B cell (primary cell): ENCODE measurements at places on chromosomes 7 and 10. TPM values are rescaled to one million over a fixed set of nuclear protein-coding genes. Genes with fewer than 3 reads are reported as not detected.

GRCh38 chr7:138542183-138542582 lies 82.1 kb downstream of the TRIM24 start:
- peaks cover 42% of the 10 kb centered on the region for H3K36me3 ChIP-seq
- H3K27me3 ChIP-seq: no peaks in the 10 kb centered on the region
- no peak overlapping the region for H3K4me3 ChIP-seq

DNA sequence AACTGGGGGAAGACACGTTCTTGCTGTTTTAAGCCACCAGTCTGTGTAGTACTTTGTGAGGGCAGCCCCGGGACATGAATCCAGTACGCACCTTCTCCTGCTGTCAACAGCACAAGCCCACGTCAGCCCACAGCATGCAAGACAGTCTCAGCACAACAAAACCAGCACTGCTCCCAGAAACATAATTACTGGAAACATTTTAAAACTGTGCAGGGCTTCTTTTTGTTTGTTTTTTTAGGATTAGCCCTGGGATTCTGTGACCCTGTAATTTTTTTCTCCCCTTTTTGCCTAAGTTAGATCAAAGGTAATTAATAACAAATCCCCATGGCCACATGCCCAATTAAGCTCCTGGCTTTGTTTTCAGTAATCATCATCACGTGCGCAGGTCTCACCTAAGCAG lies 87.5 kb downstream of the VOPP1 start:
- no peak for DNase-seq
- H3K4me3 ChIP-seq: no peak overlapping the region
- no peak overlapping the region for H3K27ac ChIP-seq
- H3K4me1 ChIP-seq: no peaks in the 10 kb centered on the region
- peaks cover 64% of the 10 kb centered on the region for H3K36me3 ChIP-seq

- H3K36me3 ChIP-seq: no peaks in the 10 kb centered on the region
- H3K4me1 ChIP-seq: no peaks in the 10 kb centered on the region
- no peak for DNase-seq
Observed at GRCh38 chr7:22601408-22601807, 101.4 kb upstream of the STEAP1B start.

DNA sequence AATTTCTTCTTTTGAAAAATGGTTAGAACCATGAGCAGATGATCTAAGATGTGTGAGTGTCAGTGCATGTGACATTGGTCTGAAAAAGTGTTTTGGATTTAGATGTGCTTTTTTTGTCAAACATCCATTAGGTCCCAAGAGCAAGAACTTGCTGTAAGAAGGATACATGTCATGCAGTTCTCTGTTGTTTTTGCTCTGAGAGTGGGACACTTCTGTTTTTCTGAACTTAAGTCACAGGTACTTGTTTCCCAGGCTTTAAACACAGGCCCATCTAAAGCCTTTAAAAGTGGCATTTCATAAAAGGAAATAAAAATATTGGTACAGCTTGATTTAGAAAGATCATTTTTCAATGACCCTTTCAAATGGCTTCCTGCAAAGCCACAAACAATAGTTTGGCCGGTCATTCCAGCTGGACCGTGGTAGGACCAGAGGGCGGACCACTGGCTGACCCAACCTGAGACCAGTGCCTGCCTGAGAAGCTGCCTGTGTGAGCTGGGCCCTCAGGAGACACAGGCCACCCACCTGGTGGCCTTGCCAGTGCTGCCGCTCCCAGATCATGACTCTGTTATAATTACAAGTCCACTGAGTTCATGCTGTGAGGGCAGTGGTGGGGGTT lies 92.7 kb downstream of the EEPD1 start:
- no peak overlapping the region for H3K4me3 ChIP-seq
- no peaks in the 10 kb centered on the region for H3K27me3 ChIP-seq
- H3K27ac ChIP-seq: no peak overlapping the region
- no peak for DNase-seq
- H3K36me3 ChIP-seq: no peaks in the 10 kb centered on the region

- H3K36me3 ChIP-seq: no peaks in the 10 kb centered on the region
- H3K4me3 ChIP-seq: no peak overlapping the region
- DNase-seq: no peak
- no peaks in the 10 kb centered on the region for H3K4me1 ChIP-seq
Observed at GRCh38 chr10:34507217-34507616, 307.9 kb downstream of the PARD3 start.

DNA sequence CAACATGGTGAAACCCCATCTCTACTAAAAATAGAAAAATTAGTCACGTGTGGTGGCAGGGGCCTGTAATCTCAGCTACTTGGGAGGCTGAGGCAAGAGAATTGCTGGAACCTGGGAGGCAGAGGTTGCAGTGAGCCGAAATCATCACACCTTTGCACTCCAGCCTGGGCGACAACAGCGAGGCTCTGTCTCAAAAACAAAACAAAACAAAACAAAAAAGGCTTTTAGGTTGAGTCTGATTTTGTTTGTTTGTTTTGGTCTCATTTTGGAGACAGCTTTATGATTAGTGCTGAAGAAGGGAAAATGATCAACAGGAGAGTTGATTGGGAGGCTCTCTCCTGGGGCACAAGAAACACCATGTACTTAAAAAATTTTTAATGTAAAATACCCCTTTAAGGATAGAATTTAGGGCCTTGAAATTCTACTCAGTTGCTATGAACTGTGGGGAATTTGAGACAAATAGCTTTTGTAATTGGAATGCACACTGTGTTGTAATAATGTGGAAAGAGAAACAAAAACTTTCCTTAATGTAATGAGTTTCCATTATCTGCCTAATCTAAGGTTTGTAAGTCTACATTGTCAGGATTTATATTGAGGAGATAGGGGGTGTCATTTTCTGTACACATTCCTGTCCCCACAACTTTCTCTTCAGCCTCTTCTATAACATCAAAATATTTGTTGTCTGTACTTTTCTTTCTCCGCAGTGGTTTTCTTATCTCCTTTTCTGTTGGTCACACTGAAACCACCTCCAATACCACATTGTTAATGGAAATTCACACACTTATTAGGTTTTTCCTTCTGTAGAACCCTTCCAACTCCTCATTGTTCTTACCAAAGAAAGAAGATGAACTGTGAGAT lies 41.3 kb downstream of the ARID5B start:
- H3K4me1 ChIP-seq: peaks cover 68% of the 10 kb centered on the region
- H3K27ac ChIP-seq: peak overlapping the region; percentile 91
- H3K27me3 ChIP-seq: no peaks in the 10 kb centered on the region
- DNase-seq: peak; percentile 28

GRCh38 chr7:72007018-72007417 lies 405.1 kb downstream of the CALN1 start:
- DNase-seq: no peak
- no peak overlapping the region for H3K4me3 ChIP-seq
- H3K4me1 ChIP-seq: no peaks in the 10 kb centered on the region
- H3K36me3 ChIP-seq: no peaks in the 10 kb centered on the region
- H3K27me3 ChIP-seq: no peaks in the 10 kb centered on the region
- no peak overlapping the region for H3K27ac ChIP-seq

DNA sequence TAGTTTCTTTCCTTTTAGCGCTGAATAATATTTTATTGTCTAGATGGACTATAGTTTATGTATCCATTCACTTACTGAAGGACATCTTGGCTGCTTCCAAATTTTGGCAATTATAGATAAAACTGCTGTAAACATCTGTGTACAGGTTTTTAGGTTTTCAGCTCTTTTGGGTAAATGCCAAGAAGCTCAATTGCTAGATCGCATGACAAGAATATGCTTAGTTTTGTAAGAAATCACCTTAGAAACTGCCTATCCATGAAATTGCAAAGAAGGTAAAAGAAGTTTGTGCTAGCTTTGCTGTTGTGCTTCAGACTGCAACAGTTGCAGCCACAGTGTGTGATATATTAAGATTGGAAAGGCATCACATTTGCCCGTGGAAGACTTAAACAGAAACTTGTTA lies 103.2 kb upstream of the TNS3 start:
- no peaks in the 10 kb centered on the region for H3K36me3 ChIP-seq
- H3K4me3 ChIP-seq: no peak overlapping the region
- H3K4me1 ChIP-seq: no peaks in the 10 kb centered on the region
- H3K27ac ChIP-seq: no peak overlapping the region
- no peak for DNase-seq
- no peaks in the 10 kb centered on the region for H3K27me3 ChIP-seq

DNA sequence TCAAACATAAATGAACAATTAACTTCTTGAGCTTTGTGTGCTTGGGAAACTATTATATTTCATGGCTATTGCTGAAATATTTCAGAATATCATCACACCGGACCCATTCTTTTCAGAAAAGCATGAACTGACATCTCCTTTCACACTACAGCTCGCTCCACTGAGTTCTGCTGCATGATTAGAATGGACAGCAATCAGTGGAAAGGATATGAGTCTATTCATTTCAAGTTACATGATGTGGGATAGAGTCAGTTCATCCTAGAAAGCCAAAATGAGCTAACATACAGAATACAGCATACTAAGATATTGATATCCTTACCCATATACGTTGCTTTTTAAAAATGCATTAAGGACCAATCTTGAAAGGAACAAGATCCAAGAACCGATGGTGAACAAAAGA lies 1.1 kb upstream of the FAM53B start:
- H3K4me1 ChIP-seq: peaks cover 39% of the 10 kb centered on the region
- no peak overlapping the region for H3K4me3 ChIP-seq
- no peaks in the 10 kb centered on the region for H3K36me3 ChIP-seq
- no peak overlapping the region for H3K27ac ChIP-seq

DNA sequence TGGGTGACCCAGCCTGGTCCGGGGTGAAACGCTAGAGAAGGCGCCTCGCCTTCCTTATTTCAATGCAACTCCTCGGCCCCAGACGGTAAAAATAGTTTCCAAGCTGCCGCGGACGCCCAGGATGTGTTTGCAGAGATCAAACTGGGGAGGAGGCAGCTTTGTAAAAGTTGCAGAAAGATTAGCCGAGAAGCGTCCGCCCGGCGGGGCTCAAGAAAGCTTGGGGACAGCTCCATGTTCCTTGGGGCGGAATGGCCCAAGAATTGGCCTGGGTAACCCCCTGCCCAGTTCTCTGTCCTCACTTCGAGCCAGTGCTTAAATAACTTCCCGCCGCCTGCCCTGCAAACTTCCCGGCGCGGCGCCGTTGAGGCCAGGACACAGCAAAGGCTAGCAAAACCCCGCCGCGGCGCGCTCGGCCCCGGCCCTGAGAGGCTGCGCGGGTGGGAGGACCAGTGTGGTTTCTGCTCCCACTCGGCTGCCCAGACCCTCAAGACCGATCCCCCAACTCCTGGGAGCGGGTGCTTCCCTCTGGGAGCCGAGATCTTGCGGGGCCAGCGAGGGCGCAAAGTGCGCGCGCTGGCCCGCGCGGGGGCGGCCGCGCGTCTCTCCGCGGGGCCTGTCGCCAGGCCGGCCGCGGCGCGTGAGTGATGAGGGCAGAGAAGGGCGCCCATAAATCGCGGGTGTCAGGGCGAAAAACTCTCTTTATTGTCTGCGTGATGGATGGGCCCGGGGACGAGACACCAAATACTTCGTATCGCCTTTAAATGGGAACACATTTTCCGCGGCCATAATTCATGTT lies 6.3 kb upstream of the ZNF503 start:
- peaks cover 16% of the 10 kb centered on the region for H3K27me3 ChIP-seq
- H3K4me3 ChIP-seq: no peak overlapping the region
- peaks cover 47% of the 10 kb centered on the region for H3K4me1 ChIP-seq
- H3K27ac ChIP-seq: no peak overlapping the region
- peak; percentile 17 for DNase-seq
- no peaks in the 10 kb centered on the region for H3K36me3 ChIP-seq

GRCh38 chr7:130958846-130959245 lies 224.8 kb upstream of the KLF14 start:
- H3K4me3 ChIP-seq: no peak overlapping the region
- H3K27me3 ChIP-seq: no peaks in the 10 kb centered on the region
- H3K36me3 ChIP-seq: peaks cover 22% of the 10 kb centered on the region
- peak overlapping the region; percentile 14 for H3K27ac ChIP-seq

DNA sequence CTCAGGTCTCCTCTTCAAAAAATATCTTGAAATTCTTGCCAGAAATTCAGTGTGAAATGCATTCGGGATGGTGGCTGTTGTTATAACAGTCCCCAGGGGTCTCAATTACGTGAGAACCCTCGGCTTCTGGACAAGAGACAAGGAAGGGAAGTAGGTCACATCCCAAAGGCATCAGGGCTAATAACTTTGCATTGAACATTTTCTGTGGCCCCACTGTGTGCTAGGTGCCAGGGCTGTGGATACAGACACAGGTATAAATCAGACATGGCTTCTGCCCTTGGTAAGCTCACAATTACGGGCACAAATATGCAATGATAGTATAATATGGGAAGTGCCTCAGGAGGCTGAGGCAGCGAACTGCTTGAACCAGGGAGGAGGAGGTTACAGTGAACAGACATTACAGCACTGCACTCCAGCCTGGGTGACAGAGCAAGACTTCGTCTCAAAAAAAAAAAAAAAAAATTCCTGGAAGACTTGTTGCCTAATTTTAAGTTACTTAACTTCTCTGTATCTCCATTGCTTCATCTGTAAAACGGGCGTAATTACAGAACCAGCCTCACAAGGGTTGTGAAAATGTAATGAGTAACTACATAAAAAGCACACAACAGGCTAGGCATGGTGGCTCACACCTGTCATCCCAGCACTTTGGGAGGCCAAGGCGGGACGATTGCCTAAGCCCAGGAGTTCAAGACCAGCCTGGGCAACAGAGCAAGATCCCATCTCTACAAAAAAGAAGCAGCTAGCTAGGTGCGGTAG lies 2.5 kb upstream of the RHBDD2 start:
- H3K4me1 ChIP-seq: peaks cover 18% of the 10 kb centered on the region
- no peak overlapping the region for H3K4me3 ChIP-seq
- H3K27me3 ChIP-seq: no peaks in the 10 kb centered on the region
- no peaks in the 10 kb centered on the region for H3K36me3 ChIP-seq

DNA sequence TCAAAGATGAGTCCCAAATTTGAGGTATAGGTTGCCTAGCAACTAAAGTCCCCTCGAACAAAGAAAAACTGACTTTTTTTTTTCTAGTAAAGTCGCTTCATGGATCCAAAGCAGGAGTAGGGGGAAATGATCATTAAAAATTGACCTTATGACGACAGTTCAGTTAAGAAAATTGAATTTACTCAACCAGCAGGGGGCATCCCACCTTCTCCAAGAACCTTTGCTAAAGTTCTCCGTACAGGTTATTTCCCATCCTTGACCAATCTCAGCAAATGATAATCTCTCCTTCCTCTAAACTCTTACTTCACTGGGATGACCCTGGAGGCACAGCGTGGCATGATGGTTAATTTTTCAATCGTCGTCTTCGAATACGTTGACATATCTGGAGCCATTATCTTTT lies 228.3 kb downstream of the CALN1 start:
- no peak for DNase-seq
- no peaks in the 10 kb centered on the region for H3K27me3 ChIP-seq
- H3K36me3 ChIP-seq: no peaks in the 10 kb centered on the region

MYL10 gene
- total RNA-seq: not detected in 2 replicates

STEAP2 gene
- total RNA-seq: not detected in 2 replicates

CNNM2 gene
- total RNA-seq: 20.2 and 21.6 TPM in 2 replicates

TAS2R4 gene
- 5.4 and 6.7 TPM in 2 replicates for total RNA-seq

EN2 gene
- total RNA-seq: not detected in 2 replicates

KLF14 gene
- total RNA-seq: 0.19 and 0.27 TPM in 2 replicates

TMEM236 gene
- 0.27 and 0.34 TPM in 2 replicates for total RNA-seq

STAG3 gene
- 22.0 and 24.8 TPM in 2 replicates for total RNA-seq
